ENCODE measurements at places on chromosomes 16 and 17.
A peak's percentile ranks its signal among the peaks of the same experiment; 100 is the strongest.

GRCh38 chr17:74748279-74748528 is 224 bp upstream of the NHERF1 start:
- DNase-seq = no peak

- no peak for DNase-seq
Measured at GRCh38 chr17:55454906-55455474, 33.4 kb upstream of the MMD start.

DNA sequence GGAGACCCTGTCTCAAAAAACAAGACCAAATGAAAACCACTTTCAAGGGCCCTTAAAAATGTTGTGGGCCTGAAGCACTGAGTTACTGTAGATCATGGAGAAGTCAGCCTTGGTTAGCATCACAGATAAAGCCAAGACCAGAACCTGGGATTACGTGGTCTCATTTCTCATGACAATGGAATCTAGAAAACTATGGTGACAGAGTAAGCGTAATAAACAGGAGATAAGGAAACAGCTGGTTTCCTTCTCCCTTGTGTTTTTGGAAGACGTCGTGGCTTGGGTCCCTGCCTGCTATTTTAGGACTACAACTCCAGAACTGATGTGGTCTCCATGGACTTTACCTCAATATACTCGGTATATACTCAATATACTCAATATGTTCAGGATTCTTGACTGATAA is 180.7 kb upstream of the ZFHX3 start:
- peak; percentile 55 for DNase-seq

- no peak for DNase-seq
Measured at GRCh38 chr17:79022507-79022991, 1.4 kb upstream of the C1QTNF1 start.

- DNase-seq = peak; percentile 19
Measured at GRCh38 chr16:3190949-3191353, 2.9 kb downstream of the OR1F1 start.

DNA sequence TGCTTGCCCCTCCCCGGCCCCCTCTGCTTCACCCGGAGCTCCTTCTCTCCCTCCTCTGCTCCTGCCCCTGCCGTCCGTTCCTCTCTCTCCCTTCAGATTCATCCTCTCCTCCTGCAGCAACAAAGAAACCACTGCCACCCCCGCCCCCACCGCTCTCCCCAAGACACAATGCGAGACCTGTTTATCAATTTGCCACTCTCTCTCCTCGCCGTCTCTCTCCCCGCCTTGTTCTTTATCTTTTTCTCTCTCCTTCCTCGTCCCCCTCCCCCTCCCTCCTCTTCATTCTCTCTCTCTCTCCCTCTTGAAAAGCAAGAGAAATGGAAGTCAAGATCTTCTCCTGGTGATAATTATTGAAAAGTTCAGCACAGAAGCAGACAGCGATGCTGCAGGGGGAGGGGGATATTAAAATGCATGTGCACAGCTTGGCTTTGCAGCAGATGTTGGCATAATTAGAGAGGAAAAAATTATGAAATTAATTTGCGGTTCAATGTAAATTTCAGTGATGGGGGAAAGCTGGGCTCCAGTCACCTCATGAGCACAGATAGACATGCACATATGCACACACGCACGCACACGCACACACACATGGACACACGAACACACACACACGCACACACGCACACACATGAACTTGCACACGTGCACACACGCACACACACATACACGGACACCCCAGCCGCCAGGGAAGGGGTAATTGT is 58.1 kb upstream of the CBFA2T3 start:
- no peak for DNase-seq

DNA sequence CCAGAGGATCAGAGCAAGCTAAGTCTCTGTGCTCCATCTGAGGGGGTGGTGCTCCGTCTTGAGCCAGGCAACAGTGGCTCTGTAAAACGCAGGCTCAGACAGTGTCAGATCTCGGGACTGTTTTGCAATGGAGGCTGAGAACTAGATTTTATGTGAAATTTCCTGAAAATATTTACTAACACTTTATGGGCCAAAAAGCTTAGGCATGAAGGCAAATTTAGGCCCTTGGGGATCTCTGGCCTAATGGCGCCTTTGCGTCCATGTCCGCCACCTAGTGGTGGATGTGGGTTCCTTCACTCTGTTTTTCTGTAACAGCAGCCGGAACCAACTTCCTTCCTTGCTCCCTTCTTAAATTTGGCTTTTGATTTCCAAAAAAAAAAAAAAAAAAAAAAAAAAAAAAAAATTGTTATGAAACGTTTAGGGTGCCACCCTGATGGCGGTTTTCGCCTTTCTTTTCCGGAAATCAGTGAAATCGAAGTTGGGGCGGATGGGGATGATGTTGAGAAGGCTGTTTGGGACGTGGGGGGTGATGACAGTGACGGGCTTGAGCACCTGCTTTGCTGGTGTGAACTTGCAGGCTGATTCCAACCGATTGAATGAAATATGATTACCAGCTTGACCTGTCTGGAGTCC is 14.0 kb upstream of the ELAC2 start:
- peak; percentile 65 for DNase-seq

DNA sequence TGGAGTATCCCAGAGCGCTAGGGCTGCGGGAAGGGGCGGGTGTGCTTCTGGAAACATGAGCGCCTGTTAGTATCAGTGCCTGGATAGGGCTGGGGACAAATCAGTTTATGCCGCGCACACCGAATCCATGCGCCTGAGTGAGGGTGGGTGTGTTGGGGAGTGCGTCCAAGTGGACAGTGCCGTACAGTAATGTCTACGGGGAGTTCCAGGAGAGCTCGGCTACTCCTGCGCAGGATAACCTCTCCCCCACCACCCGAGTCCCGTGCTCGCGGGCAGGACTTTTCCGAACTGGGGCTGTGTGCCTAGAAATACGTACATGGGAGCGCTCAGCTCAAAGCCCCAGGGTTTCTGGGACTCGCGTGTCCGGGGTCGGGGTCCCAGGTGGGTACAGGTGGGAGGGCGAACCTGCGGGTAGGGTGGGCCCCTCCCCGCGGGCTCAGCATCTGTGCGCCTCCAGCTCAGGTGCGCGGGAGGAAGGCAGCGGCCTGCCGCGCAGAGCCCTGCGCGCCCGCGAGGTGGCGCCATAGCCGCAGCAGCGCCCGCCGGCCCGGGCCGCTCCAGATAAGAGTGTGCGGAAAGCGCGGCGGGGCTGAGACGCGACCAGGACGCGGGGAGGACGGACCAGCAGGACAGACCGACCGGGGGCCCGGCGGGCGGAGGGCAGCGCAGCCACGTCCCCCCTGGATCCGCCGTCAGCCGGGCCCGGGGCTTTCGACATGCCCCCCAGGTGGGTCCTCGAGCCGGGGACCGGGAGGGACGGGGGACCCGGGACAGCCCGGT is at the start of gene HIC1:
Gene HIC1 (plus strand): TSS at position 592 of the 780 bp plus-strand sequence. CDS start 1,588 bp downstream, outside the sequence.
- DNase-seq = peak; percentile 87

GRCh38 chr17:31492880-31493655 is 101.6 kb downstream of the RAB11FIP4 start:
- DNase-seq = no peak

GRCh38 chr17:81631482-81631881 is 5.4 kb downstream of the NPLOC4 start:
- no peak for DNase-seq

DNA sequence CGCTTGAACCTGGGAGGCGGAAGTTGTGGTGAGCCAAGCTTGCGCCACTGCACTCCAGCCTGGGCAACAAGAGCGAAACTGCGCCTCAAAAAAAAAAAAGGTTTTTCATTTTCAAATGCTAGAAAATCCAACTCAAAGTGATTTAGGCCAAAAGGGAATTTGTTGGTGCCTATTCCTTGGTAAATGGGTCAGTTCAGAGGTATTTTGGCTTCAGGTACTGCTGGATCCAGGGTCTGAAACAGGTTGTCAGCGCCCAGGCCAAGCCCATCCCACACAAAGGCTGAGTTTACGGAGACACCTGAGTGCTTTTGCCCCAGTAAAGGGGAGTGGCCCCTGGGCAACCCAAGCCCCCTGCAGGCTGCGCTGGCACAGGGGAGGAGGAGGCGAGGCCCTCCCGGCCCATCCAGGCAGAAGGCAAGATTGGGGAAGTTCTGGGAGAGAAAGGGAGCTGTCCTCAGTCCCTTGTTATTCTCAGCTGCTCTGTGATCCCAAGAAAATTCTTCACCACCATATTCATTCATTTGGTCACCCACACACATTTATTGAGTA is 8.5 kb upstream of the JPH3 start:
- DNase-seq = no peak

DNA sequence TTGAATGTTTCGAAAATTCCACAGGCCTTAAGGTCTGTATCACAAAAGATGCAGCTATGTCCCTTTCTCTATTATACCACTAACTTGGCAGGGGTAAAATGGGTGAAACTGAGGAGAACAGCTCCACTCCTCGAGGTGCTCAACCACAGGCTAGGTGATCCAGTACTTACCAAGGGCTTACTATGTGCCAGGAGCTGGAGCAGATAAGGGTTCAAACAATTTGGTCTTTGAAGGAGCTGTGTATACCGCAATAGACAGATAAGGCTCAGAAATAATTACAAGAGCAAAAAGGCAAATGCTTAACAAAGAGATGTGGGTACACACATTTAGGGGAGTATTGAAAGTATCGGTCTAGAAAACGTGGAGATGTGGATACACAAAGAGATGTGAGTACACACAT is 1.5 kb downstream of the XPO6 start:
- DNase-seq = no peak

DNA sequence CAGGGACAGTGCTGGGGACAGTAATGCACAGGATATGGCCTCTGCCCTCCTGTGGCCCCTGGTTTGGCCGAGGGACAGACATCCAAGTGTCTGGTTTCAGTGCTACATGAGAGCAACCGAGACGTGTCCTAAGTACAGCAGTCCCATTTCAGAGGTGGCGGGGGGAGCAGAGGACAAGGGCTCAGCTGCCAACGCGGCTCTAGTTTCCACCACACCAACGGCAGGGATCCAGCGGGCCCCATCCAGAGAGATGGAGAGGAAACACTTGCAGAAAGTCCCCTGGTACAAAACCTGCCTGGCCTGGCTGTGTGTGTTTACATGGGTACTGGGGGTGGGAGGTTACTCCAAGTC is 125.8 kb upstream of the SMURF2 start:
- DNase-seq = no peak

DNA sequence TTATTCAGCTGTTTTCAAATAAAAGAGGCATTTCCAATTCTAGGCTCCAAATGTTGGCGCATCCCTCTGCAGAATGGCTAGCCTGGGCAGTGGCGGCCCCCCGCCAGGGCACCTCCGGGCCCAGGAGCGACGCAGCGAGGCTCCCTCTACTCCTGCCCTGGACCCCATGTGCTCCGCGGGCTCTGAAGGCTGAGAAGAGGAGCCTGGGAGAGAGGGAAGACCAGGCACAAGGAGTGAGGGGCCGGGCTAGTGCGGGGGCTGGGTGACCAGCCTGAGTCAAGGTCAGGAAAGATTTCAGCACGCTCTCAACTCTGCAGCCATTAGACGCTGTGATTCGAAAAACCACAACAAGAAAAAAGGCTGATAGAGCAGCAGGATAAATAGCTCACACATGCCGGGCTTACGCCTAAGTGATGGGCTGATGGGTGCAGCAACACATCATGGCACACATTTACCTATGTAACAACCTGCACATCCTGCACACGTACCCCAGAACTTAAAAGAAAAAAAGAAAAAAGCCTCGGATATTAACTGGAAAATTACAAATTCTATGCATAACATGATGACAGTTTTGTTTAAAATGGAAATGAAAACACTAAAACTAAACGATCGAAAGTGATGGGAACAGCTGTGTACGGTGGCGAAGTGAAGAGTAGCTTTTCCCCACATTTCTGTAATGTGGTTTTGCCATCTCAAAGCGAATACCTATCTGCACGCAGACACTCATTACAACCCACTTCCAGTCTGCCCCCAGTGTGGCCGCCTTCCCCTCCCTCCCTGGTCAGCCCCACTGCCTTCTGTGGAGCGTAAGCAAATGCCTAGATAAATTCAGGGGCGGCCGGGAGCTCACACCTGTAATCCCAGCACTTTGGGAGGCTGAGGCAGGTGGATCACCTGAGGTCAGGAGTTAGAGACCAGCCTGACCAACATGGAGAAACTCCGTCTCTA is 44.4 kb downstream of the MAP1LC3B start:
- no peak for DNase-seq

GRCh38 chr17:43958748-43959352 is 5.1 kb upstream of the PYY start:
- no peak for DNase-seq

DNA sequence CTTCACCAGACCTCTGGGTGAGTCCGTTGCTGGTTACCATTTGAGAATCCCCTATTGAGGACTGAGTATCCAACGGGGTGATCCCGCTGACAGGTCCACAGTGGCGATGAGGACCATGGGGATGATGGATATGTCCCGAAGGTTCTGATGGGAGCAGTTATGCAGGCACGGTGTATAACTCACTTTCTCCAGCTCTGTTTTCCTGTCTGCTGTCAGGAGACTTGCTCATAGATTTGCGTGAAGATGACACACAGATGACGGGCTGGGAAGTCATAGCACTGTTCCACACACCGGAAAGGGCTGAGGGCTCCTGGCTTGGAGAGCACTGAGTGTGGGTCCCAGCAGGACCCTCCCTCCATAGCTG is 22.2 kb upstream of the ADCY7 start:
- no peak for DNase-seq

- no peak for DNase-seq
Measured at GRCh38 chr17:68782789-68783188, 172.4 kb downstream of the ABCA8 start.

GRCh38 chr17:76810956-76811355 is 57.2 kb upstream of the MGAT5B start:
- DNase-seq = no peak

- no peak for DNase-seq
Measured at GRCh38 chr16:23968176-23968575, 132.4 kb downstream of the PRKCB start.
